Activated naive CD4-positive, alpha-beta T cell treated with anti-CD3 and anti-CD28 coated beads for 36 hours (primary cell): ENCODE measurements at places on chromosomes 13 and 19.

DNA sequence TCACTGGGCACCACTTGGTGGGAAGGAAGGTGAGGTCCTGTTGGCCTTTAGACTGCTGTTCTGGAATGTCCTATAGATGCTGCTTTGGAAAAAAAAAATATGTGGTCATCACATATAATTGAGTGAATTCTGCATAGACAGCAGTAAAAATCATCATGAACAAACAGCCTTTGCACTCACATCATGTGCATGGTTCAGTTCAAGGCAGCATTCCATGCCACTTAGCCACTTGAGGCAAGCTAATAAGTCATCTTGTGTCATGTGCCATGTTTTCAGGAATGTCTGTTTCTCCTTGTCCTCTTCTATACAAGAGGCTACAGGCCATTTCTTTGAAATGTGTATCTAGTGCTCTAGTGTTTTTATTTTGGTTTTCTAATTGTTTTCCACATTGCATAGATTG lies 43.9 kb upstream of the TSC22D1 start:
- no peak for DNase-seq

DNA sequence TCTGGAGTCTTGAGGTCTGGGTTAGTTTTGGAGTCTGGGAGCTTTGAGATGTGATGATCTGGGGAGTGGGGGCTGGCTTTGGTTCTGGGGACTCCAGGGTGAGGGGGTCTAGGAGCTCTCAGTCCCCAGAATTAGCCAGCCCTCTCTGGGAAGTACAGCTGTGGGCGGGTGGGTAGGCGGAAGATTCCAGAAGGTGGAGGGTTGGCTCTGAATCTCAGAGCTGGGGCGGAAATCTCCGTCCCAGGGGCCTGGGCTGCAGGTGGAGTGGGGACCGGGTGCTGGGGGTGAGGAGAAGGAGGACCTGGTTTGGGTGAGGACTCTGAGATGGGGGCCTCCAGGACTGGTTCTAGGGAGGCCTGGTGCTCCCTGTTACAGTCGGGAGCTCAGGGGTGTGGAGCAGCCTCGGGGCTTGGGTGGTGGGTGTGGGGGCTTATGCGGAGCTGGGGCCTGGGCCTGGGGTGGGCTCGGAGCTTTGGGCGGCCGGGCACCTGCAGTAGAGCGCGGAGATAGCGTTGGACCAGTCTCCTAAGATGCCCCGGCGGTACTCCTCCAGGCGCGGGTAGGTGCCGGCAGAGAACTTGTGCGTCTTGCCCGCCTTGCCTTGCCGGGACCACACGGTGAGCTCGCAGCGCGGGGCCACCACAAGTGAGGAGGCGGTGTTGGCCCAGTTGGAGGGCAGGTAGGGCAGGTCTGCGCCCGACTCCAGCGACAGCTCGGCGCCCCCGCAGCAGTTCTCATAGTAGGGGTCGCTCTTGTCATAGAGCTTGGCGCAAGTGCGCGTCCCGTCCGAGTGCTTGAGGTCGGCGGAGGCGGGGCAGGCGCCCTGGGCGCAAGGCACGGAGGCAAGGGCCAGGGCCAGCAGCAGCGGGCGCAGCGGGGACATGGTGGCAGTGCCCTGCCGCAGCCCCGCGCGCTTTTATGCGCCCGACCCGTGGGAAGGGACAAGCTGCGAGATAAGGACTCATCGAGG lies at the start of gene SYCN:
Gene SYCN, minus strand, starts transcription at position 892 of the 970 bp plus-strand sequence. Its CDS starts 9 bp downstream, at position 883.
- DNase-seq = no peak

- no peak for DNase-seq
These were observed 100.4 kb upstream of the ZNF492 start for GRCh38 chr19:22533761-22534160.

DNA sequence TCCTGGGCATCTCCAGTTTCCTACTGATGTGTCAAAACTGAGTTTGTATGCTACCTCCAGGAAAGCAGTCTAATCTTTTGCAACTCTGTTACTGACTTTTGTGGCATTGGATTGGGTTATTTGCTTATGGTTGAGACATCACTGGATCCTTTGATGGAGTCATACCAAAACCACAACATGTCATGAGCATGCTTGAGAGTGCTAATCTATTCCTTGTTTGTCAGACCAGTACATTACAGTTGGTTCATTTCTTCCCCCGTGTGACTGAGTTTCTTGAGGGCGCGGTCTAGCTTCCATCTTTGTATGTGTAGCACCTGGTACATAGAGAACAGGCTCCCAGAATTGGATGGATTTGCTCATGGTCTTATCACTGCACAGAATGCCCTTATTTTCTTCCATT lies 43.2 kb downstream of the SUGT1 start:
- DNase-seq = peak; percentile 63

GRCh38 chr13:85828094-85828684 lies 29.0 kb upstream of the SLITRK6 start:
- DNase-seq = no peak

GRCh38 chr19:31504221-31504620 lies 155.0 kb upstream of the TSHZ3 start:
- no peak for DNase-seq

GRCh38 chr13:111515635-111516034 lies 195.2 kb downstream of the TEX29 start:
- no peak for DNase-seq

GRCh38 chr13:67277581-67277980 lies 47.4 kb upstream of the PCDH9 start:
- DNase-seq = no peak

- DNase-seq = no peak
These were observed 2.9 kb upstream of the CERS1 start for GRCh38 chr19:18898607-18899408.

DNA sequence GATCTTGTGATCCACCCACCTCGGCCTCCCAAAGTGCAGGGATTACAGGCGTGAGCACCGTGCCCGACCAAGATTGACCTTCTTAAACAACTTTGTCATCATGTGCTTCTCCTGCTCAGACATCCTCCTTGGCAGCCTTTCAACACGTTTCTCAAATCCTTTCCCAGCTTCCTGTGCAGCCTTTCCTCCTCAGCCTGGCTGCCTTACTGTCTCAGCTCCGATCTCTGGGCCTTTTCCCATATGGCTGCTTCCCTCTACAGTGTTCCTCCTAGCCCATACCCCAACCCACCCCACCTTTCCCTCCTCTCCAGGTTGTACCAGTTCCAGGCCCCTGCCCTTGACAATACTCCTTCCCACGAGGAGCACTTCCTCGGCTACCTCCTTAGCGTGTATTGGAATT lies 7.2 kb downstream of the PHF11 start:
- no peak for DNase-seq

DNA sequence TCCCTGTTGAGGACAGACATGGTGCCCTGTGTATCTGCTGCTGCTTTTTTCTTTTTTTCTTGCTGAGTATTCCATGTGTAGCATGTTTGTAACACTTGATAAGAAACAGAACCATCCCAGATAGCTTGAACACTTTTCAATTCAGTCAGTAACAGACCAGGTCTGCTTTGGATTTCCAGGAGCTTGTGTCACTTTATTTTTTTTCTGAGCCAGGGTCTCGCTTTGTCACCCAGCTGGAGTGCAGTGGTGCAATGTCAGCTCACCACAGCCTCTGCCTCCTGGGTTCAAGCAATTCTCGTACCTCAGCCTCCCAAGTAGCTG lies 43.7 kb downstream of the BBC3 start:
- no peak for DNase-seq

- peak; percentile 83 for DNase-seq
These were observed 65.4 kb downstream of the GNG7 start for GRCh38 chr19:2636897-2637683.

GRCh38 chr13:27978301-27978968 lies 9.3 kb upstream of the CDX2 start:
- DNase-seq = no peak

DNA sequence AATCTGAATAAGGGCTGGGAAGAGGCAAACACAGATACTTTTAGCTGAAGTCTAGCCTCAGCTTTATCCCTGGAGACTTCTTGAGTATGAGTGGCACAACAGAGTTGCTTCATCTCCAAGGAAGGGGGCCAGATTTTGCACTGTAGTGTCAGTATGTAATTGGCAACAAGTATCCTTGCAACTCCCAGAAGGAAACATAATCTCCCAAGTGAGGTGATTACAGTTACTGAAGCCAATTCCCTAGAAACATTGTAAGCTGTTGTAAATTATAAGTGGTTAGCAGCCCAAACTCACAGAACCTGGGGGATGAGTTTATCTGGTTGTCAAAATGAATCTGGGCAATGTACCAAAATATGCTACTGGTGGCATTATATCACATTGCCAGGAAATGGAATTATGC lies 2065.7 kb upstream of the PCDH20 start:
- no peak for DNase-seq

DNA sequence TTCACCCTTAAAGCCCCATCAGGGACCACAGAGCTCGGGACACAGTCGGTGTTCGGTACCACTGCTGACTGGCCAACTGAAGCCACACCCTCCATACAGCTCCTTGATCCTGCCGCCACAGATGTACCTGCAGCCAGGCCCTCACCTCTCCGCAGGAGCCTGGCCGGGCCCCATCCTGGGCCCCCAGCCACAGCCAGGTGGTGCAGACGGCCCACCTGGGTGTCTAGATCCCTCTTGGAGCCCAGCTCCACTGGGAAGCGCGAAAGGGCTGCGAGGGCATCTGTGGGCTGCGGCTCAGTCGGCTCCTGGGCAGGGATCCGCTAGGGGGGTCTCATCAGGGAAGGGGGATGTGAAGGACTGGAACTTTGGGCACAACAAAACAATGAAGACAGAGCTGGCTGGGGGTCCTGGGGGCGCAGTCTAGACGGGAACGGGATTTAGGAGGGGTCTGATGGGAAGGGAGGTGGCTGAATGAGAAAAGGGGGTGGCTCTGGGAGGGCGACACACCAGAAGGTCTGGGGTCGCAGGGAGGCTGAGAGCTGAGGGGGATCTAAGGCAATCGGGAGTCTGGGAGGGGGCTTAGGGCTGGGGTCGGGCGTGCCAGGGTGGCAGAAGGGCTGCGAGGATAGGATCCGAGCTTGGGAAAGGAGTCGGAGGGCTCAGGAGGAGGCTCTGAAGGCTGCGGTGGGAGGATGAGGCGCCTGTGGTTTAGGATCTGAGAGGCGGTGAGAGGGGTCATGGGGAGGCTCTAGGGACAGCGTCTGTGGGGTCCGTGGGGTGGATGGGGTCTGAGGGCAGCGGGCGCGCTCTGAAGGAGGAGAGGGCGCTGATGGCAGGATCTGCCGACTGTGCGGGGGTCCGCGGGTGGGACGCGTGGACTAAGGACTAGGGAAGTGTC lies 15.8 kb downstream of the PRODH2 start:
- no peak for DNase-seq

- no peak for DNase-seq
These were observed 185.0 kb downstream of the TUBA3C start for GRCh38 chr13:18996627-18997051.

DNA sequence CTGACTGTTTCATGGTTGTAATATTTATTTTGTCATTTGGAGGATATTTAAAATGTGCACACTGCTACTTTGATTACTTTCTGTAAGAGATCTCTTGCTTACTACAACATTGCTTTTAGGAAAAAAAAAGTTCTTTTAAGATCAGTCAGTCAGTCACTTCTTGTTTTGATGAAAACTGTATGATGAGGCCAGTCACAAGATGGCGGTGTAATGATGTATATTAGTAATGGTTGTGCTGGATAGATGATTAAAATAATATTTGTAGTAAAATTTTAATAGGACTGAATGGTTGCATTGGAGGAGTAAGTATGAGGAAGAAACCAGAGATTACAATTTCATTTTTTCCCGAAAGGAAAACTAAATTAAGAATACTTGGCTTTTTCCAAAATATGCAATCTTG lies 2411.1 kb downstream of the PCDH9 start:
- DNase-seq = no peak

DNA sequence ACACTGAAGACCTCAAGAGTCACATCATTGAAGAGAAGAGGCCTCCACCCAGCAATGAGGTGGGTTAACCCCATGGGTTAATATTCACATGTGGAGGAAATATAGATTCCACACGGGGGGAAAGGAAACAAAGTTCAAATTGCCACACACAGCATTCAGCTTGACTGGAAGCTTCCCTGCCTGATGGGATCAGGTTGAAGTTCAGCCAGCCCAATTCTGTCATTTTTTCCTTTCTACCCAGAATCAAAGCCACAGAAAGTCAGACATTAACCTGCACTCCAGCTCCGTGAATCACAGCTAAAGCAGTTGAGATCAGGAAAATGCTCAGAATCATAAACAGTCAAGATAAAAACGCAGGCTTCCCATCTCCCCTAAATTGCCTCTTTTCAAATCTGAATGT lies 208.7 kb upstream of the OBI1 start:
- DNase-seq = no peak

GRCh38 chr19:18649371-18650020 lies 12.7 kb downstream of the KLHL26 start:
- DNase-seq = no peak

DNA sequence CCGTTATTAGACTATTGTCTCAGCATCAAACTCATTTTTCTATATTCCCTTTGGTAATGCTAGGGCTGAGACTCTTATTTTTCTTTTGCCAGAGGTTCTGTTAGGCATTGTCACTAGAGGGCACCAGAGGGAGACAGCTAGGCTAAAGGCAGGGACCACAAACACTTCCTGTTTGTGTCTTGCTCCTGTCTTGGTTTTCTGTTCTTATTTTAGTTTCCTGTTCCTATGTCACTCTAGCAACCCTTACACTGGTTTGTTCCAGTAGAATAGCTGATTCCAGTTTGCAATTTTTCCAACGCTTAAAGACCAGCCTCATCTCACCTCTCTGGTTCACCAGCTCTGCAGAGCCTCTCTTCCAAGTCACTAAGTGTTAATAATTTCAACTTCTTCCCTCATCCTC lies 772.0 kb downstream of the DIAPH3 start:
- DNase-seq = peak; percentile 72

DNA sequence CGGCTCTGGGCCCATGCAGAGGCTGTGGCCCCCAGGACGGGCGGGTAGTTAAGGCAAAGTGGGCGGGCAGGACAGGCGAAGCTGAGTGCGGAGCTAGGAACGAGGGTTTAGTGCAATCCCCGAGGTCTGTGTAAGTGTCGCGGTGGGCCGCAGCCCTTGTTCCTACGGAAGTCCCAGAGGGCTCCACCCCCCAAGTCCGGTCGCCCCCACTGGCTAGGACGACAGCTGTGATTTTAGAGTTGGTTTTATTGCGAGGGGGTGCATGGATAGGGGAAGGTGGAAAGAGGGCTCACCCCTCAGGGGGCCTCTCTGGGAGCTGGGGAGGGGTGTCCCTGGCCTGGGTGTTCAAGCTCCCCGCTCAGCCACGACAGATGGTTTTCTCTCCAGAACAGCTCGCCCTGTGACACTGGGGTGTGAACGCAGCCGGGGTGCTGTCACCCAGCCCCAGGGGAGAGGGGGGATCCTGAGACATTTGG lies 21.7 kb downstream of the ZBTB7A start:
- no peak for DNase-seq

DNA sequence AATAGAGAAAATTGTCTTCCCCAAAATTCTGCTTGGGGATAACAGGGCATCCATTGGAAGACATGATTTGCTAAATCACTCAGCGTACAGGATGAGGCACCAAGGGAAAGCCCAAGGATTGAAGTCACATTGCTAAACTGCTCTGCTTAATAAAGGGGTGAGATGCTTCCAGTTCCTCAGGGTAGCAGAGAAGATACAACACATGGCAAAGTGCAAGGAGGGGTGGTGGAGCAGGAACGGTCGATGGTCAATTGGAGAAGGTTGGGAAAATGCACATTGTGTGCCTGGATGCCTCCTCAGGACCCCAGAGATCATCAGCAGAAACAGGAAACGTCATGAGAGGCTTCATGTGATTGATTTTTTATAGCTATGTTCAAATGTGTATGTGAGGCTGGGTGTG lies 116.3 kb upstream of the SOX1 start:
- no peak for DNase-seq
